Liver (tissue), 10 donors: ENCODE measurements at places on chromosomes 6 and 20. TPM values are rescaled to one million over a fixed set of nuclear protein-coding genes. Genes with fewer than 3 reads are reported as not detected.

Gene TSPO2
- 0.39 TPM for polyA plus RNA-seq

Gene SLC9A8
- 8.0 TPM for polyA plus RNA-seq

Gene SLC32A1
- not detected for polyA plus RNA-seq

Gene RAD21L1
- not detected for polyA plus RNA-seq

Gene KIAA1755
- polyA plus RNA-seq, result 1.3 TPM

Gene UBE2V1
- polyA plus RNA-seq, result 53.0 TPM

Gene MATN4
- polyA plus RNA-seq, result not detected

Gene CGA
- polyA plus RNA-seq, result not detected

Gene POU5F1
- 0.32 TPM for polyA plus RNA-seq

Gene CRYBG1
- polyA plus RNA-seq, result 3.4 TPM

Gene RUNX2
- 0.09 TPM for polyA plus RNA-seq

Gene CCDC170
- 0.53 TPM for polyA plus RNA-seq

Gene BPIFB1
- 0.13 TPM for polyA plus RNA-seq

Gene RNF182
- polyA plus RNA-seq, result not detected

Gene GCNT2
- polyA plus RNA-seq, result 4.1 TPM

Gene EYS
- 0.63 TPM for polyA plus RNA-seq

Gene SLC35D3
- not detected for polyA plus RNA-seq

Gene GRIK2
- 0.06 TPM for polyA plus RNA-seq

Gene BPIFA1
- polyA plus RNA-seq, result not detected

Gene CFAP206
- polyA plus RNA-seq, result 0.11 TPM

Gene CALHM5
- 0.07 TPM for polyA plus RNA-seq

Gene OR2J2
- polyA plus RNA-seq, result not detected

Gene BPIFB4
- not detected for polyA plus RNA-seq

Gene MBOAT1
- polyA plus RNA-seq, result 1.2 TPM

Gene ID1
- polyA plus RNA-seq, result 33.9 TPM

Gene PEX3
- 14.8 TPM for polyA plus RNA-seq

Gene NMBR
- polyA plus RNA-seq, result not detected

Gene RAMACL
- polyA plus RNA-seq, result 0.22 TPM

Gene ABHD16B
- 0.10 TPM for polyA plus RNA-seq

Gene TGM3
- not detected for polyA plus RNA-seq

Gene WFDC5
- polyA plus RNA-seq, result not detected

Gene CDH4
- polyA plus RNA-seq, result 0.03 TPM

Gene CAGE1
- not detected for polyA plus RNA-seq

Gene MYL9
- polyA plus RNA-seq, result 27.0 TPM

Gene ILRUN
- polyA plus RNA-seq, result 20.3 TPM

Gene ACTL10
- polyA plus RNA-seq, result 0.37 TPM

Gene HLA-DPA1
- polyA plus RNA-seq, result 49.3 TPM

Gene RBM39
- polyA plus RNA-seq, result 57.2 TPM

Gene AGPAT4
- 0.44 TPM for polyA plus RNA-seq

Gene HCRTR2
- not detected for polyA plus RNA-seq

Gene GUCA1A
- polyA plus RNA-seq, result not detected

Gene C6orf132
- 0.24 TPM for polyA plus RNA-seq

Gene ARID1B
- 13.5 TPM for polyA plus RNA-seq

Gene PRDM1
- 0.47 TPM for polyA plus RNA-seq

Gene ASIP
- polyA plus RNA-seq, result 0.39 TPM

Gene IL17F
- polyA plus RNA-seq, result not detected

Gene ANGPT4
- 0.07 TPM for polyA plus RNA-seq

Gene DEFB124
- not detected for polyA plus RNA-seq

Gene PRSS16
- polyA plus RNA-seq, result not detected
